ENCODE measurements at places on chromosomes 2 and 18.

DNA sequence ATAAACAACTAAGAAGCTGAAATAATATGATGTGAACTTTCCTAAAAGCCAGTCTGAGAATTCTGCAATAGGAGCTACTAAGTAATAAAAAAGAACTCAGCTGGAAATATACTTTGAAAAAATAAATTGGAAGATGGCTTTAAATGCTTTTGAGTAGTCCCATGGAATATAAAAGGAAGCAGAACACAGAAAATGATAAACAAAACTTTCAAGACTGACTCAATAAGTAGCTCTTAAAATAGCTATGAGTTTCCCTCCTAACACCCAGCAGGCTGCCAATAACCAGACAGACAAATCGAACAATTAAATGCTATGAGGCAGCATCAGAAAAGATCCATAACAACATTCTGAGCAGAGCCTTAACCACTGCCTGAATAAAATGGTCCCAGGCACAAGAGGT is 319.9 kb downstream of the DPP10 start:
- DNase-seq: no peak

GRCh38 chr18:37871561-37871960 is 306.0 kb upstream of the CELF4 start:
- no peak for DNase-seq

DNA sequence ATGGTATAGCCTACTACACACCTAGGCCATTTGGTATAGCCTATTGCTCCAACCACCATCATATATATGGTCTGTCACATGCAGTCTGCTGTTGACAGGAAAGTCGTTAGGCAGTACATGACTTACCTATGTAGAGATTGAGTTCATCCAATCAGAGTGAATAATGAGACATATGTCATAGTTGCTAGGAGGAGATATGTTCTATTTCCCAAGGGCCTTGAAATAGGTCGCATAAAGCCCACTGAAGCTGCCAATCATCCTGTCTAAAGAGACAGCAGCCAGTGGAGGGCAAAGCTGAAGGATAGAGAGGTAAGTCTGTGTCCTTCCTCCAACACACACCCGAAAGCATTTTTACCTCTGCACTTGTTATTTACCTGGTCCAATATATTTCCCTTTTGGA is 263.4 kb downstream of the PTPRM start:
- no peak for DNase-seq

DNA sequence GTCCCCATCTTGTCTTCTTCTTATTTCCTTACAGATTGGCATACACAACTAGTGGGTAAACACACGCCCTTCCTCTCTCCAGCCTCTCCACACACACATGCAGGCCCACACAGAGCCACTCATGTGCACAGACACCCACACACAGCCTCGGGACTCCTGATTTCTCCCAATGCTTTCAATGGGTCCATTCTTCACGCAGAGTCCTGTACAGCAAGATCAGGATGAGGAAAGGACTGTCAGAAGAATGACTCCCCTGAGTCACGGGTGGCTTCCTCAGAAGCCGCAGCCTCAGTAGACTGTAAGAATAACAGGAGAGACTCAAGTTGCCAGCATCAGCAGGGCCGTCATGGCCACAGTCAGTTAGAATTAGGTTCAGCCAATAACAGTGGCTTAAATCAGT is 109.1 kb upstream of the GLI2 start:
- no peak for DNase-seq

DNA sequence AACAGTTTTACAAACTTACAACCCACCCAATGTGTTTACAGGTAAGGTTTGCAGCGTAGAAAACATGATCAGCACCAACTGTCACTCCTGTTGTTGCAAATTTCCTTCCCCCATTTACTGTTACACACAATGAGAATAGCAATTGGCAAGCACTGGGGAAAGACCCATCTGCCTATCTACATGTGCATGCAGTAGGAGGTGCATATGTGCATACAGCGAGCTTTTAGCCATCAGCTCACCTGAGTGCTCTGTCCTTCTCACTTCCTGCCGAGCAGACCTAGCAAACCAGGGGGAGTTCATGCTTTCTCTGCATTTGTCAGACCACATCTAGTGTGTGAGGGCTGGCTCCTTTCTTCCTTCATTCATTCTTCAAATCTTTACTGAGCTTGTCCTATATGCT is 49.9 kb upstream of the ARL4C start:
- no peak for DNase-seq

DNA sequence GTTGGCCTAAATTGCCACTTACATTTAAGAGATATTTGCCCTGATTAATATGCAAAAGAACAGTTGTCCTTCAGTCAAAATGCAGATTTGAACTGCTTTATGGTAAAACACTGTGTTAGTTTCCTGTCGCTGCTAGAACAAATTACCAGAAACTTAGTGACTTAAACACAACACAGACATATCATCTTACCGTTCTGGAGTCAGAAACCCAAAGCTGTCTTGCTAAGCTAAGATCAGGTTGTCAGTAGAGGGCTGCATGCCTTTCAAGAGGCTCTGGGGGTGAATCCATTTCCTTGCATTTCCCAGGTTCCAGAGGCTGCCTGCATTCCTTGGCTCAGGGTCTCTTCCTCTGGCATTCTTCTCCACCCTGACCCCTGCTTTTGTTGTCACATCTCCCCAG is 149.5 kb downstream of the FAM161A start:
- DNase-seq: no peak

All from NCI-H2081 treated with DMSO at 0.1 percent for 48 hours (cell line).